ENCODE measurements at places on chromosomes 6 and 20.

DNA sequence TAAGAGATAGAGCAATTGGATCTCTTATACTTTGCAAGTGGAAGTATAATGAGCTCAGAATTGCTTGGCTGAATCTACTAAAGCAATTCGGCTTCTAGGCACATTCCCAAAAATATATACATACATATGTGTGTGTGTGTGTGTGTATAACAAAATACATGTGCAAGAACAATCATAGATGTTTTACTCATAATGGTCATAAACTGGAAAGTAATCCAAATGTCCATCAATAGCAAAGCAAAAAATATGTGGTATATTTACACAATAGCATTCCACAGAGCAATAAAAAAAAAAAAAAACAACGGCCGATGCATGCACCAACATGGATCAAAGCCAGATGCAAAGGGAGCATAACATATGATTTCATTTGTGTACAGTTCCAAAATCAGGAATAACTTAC, 707.9 kb downstream of the RFPL4B start:
- peak; percentile 63 for DNase-seq

GRCh38 chr6:35920793-35921732, at the start of gene SRPK1:
Gene SRPK1, minus strand, starts transcription at chr6:35921098. Its CDS starts 42 bp downstream, at chr6:35921056.
- peak; percentile 46 for DNase-seq

- DNase-seq: peak; percentile 96
Measured at GRCh38 chr6:72363844-72364740, 257.8 kb upstream of the KCNQ5 start.

DNA sequence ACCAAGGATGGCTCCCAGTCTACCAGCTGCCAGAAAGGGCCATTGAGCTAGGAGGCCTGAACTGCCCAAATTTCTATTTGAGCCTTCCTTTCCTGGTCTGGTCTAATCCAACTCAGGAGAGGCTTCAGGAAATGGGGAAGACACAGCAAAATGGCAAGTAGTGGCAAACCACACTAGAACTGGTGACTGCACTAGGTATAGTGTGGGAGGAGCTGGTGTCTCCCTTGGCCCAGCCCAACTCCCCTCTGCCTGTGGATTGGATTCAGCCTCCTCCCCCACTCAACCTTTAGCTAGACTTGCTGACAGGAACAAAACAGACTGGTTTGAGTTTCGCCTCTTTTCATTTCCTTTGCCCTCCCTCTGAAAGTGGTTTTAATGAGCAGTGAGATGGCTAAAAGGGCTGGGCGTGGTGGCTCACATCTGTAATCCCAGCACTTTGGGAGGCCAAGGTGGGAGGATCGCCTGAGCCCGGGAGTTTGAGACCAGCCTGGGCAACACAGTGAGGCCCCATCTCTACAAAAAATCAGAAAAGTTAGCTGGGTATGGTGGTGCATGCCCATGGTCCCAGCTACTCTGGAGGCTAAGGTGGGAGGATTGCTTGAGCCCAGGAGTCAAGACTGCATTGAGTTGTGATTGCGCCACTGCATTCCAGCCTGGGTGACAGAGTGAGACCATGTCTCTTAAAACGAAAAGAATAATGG, 17.5 kb downstream of the MRPS18A start:
- no peak for DNase-seq

- no peak for DNase-seq
Measured at GRCh38 chr6:86937219-86938079, at the start of gene HTR1E. Gene HTR1E, plus strand, starts transcription at chr6:86937528. Its CDS starts 77,807 bp downstream, at chr6:87015335.

GRCh38 chr6:32752580-32752979, 10.8 kb downstream of the HLA-DQB2 start:
- no peak for DNase-seq

All from fibroblast of skin of left quadriceps (primary cell).